ENCODE measurements at places on chromosomes 2 and 18.

GRCh38 chr2:65737452-65738011, 305.1 kb upstream of the SPRED2 start:
- no peak for DNase-seq

DNA sequence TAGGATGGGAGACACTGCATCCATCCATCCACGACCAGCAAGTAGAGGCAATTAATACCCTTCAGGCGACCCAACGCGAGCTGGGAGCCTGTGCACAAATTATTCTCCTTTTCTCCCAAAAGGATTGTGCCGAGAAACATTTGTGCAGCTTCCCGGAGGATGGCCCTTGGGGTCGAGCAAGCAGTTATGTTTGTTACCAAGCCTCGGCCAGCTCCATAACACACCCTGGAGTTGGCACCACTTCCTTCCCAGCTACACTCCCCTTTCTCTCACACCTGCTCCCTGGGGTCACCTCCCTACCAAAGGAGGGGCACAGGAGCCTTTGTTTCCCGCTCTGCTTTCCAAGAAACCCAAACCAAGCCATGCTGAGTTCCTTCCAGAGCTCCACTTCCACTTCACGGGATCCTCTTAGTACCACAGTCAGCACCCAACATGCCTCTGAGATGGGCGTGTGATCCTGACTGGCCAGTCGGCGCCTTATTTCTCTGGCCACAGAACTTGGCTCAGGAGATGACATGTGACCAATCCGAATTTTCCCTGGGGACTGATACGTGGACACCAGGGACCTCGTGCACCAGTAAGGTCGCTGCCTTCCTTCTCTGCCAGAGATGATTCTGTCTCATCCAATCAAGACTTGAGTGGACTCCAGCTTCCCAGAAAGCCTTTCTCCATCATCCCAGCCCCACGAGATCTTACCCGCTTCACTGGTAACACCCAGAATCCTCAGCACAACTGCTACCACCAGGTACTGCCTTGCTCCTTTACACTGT, 28.5 kb downstream of the GPR55 start:
- DNase-seq: no peak

- no peak for DNase-seq
Observed at GRCh38 chr2:36427790-36428243, 72.2 kb downstream of the CRIM1 start.

GRCh38 chr2:129504646-129505045, 474.8 kb upstream of the RAB6C start:
- no peak for DNase-seq

- DNase-seq: no peak
Observed at GRCh38 chr2:129800686-129801085, 178.8 kb upstream of the RAB6C start.

DNA sequence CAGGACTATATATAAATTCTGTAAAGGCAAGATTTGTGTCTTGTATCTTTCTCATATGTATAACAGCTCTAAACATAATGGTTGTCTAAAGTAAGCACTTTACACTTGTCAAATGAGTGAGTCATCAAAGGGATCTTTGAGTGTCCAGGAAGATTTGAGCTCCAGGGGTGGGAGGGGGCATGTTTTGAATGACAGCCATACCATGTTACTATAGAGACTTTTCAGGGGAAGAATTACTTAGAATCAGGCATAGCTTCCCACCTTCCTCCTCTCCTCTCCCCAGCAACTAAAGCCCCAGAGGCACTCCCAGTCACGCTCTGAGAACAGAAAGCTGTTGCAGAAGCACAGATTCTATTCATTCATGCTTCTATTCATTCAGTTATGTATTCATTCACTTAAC, 65.8 kb upstream of the ALK start:
- no peak for DNase-seq

- no peak for DNase-seq
Observed at GRCh38 chr18:45730832-45731575, 7.0 kb downstream of the SLC14A1 start.

DNA sequence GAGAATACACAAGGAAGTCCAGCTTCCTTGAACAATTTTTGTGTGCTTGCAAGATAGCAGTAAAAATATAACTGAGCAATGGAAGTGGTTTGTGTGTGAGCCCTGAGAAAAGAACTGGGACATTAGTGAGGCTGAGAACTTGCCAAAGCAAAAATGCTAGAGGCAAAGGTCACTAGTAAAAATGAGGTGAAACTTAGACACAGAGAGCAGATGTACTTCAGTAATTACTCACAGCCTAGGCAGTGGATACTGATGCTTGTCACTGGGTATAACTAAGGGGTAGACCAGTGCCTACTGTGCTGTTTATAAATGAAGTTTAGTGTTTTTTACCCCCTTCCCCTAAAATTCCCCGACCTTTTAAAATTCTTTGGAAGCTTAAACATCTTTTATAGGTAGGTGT, 450.1 kb downstream of the LPIN1 start:
- DNase-seq: no peak

GRCh38 chr2:240892925-240893324, 3.0 kb downstream of the MAB21L4 start:
- no peak for DNase-seq

GRCh38 chr18:78868330-78869316, 111.0 kb upstream of the SALL3 start:
- DNase-seq: no peak

DNA sequence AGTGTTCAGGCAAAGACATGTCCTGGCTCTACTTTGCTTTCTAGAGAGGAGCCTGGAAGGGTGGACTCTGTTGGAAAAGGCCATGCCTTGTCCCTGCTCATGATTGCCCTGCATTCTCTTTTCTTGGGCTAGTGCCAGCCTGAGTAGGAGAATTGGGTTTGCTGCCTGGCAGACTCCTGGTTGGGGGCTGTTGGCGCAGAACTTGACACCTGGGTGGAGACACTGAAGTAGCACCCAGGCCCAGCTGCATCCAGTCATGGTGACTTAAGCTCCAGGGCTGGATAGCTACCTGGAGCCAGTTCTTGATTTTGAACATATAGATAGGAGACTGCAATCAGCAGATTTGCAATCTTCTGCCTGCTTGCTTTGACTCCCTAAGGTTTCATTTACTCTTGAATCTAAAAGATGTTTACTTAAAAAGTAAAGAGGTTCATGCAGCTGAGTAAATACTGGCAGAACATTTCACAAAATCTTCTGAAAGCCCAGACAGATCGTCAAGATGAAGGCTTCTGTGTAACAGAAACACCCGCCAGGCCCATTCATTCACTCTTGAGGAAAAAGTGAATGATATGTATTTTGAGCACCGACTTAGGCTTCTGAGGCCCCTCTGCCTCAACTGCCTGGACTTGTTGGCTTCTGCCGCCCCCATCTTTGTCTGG, 38.0 kb upstream of the YWHAQ start:
- DNase-seq: no peak

DNA sequence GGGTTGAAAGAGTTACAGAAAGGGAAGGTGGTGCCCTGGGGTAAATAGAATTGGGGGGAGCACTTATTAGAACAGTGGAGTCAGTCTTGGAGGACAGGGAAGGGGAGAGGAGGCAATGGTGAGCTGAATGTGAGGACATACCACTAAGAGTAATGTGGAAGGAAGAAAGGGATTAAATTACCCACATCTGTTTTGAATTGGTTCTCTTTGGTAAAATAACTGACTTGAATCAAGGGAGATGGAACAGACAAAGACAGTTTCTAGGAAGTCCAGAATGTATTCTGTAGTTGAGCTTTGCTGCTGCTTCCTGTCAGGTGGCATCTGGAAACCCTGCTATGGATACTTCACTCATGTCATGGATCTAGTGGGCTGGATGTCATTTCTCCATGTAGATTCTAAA, 6.7 kb downstream of the SETBP1 start:
- DNase-seq: no peak

DNA sequence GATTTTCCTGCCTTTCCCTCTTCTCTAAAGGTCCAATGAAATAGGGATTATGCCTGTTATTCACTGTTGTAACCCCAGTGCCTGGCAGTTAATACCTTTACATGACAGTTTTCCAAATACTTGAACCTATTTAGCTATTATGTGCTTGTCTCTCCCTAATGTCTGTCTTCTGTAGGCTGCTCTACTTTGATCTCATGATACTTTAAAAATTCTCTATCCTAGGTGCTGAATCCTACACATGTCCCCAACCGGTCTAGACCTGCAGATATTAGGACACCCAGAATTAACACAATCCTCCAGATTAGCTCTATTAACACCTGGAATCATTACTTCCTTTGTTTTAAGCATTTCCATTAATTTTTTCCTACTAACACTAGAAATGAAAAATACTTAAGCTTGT, 7.3 kb downstream of the CEBPZ start:
- DNase-seq: no peak

GRCh38 chr18:9575558-9575957, 38.8 kb downstream of the PPP4R1 start:
- no peak for DNase-seq

DNA sequence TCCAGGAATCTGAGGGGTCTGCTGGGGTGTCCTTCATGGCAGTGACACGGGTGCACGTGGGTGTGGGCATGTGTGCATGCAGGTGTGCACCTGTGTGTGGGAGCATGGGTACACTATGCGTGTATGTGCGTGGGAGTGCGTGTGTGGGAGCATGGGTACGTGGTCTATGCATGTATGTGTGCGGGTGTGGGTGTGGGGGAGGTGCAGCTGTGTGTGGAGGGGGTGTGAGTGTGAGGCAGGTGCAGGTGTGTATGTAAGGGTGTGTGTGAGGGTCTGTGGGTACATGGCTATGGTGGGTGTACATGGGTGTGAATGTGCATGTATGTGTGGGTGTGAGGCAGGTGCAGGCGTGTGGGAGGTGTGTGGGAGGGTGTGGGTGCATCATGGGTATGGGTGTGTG, 36.3 kb downstream of the EIPR1 start:
- no peak for DNase-seq

- DNase-seq: no peak
Observed at GRCh38 chr2:241686324-241686649, 328 bp downstream of the DTYMK start.

DNA sequence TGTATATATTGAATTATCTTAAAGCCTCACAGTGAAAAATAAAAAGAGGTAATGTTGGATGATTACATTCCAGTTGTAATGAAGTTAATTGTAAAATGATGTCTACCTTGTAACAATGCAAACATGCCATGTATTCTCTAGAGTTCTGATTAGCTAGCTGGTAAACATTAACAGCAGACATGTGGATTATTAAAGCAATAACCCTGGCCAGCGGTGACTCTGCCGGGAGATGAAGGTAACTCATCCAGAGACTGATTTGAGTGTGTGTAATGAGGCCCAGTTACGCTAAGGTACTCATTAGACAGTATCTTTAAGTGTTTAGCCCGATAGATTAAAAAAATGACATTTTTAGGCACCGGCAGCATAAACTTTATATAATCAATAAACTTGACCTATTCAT, 79.6 kb upstream of the REV1 start:
- no peak for DNase-seq

DNA sequence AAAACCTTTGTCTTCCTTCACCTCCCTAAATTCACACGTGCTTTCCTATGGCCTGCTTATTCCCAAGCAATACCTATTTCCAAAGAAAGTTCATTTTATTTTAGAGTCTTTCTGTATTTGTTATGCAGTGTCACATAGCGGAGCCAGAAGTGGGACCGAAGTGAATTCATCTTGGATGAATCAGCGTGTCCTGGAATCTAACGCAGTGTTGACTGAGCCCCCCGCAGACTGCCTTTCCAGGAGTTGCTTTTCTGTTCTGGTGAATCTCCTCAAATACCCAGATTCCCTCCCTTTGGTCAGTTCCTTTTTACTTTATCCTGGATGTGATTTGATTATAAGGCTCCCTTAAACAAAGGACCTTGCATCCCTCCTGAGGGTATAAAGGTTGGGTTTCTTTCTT, 10.8 kb downstream of the ALPP start:
- DNase-seq: no peak

GRCh38 chr2:44746856-44747615, 194.5 kb upstream of the SIX3 start:
- no peak for DNase-seq

- no peak for DNase-seq
Observed at GRCh38 chr2:238439917-238440316, 13.2 kb downstream of the ASB1 start.

Data from SK-N-MC (cell line).